ENCODE measurements at places on chromosomes 16 and 17.
A peak's percentile ranks its signal among the peaks of the same experiment; 100 is the strongest.

DNA sequence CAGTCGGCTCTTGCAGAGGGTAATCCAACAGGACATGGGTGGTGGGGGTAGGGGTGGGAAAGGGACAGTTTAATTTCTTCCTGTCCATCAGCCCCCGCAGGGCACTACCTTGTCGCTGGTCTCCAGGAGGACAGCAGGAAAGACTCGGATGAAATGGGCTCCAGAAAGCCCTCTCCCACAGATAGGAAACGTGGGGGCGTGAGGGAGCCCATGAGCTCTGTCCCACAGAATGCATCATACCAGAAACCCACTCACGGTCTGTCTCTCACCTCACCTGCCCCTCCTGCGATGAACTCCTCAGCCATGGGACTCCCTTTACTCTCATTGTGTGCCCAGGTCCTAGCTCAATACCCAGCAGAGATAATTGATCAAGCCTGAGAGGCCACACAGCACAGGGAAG lies 240.1 kb downstream of the GSG1L start:
- no peak for DNase-seq

DNA sequence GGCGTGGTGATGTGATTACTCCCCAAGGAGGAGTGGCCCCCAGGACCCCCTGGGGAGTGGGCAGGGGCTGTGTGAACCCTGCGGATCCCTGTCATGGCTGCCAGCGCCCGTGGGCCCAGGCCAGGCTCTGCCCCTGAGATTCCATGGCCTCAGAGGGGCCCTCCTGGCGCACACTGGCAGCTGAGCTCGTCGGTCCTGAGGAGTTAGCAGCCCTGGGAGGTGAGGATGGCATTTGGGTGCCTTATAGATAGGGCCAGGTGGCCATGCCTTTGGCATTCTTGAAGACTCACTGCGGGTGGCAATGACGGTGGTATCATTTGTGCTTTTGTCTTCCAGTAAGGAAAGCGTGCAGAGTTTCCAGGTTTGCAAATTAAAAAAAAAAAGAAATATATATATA lies 146.8 kb upstream of the GSE1 start:
- DNase-seq = no peak

GRCh38 chr16:89357055-89357816 lies 133.1 kb downstream of the ANKRD11 start:
- DNase-seq = no peak

- DNase-seq = no peak
These were observed 3.8 kb downstream of the OR4D2 start for GRCh38 chr17:58170622-58171021.

DNA sequence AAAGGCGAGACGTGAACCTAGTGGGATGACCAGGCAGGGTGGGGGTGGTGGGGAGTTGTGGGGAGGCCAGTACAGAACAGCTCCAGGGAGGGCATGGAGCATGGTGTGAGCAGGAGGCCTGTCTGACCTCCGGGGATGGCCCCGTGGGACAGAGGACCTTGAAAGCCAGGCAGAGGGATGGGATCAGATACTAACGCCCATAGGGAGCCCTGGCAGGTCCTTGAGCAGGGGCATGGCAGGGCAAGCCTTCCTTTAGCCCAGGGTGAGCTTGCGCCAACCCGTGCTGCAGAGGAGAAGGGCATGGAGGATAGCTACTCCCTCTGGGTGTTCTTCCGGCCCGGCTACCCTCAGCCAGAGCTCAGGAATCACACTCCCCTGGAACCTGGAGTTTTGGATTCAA lies 35.3 kb downstream of the TMEM235 start:
- no peak for DNase-seq

DNA sequence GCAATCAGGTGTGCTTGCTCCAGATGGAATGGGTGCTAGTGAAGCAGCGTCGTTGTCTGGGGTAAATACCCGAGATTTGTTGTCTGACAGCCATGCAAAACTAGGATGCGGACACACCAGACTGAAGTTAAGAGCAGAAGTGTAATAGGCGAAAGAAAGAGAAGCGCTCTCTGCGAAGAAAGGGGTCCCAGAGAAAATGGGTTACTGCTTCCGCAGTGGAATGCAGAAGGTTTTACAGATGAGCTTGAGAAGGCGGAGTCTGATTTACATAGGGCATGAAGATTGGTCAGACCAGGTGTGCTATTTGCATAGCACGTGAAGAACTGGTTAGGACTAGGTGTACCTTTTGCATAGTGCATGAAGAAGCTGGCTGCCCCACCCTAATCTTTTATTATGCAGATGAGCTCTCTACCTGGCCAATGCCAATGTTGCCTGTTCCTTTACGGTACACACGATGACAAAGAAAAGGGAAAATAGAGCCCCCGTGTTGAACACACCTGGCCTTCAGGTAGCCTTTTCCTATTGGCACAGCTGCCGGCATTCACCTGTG lies 32.0 kb upstream of the SNN start:
- DNase-seq = no peak

DNA sequence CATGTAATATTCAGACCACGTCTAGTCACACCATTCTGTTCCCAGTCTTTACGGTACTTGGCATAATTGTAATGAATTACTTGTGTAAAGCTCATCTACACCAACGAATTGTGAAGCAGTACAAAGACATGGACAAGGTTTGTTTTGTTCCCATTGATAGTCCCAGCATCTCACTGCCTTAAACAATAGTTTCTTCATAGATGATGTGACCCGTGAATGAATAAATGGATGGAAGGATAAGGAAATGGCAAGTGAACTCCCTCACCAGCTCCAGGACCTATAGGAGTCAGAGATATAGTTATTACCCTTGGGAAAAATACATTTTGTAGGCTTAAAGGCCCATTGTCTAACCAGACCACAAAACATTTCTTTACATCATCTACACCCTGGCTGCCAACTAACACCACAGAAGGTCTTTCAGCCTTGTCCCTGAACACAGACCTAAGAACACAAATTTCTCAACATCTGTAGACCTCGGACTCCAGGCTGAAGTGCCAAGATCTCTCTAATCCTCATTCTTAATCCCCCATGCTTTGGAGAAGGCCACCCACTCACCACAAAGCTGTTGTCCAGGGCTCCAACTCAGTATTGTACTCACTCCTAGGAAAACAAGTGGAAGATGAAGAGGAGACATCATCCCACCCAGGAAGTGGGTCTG lies 38.2 kb downstream of the MAF start:
- no peak for DNase-seq

GRCh38 chr17:82323514-82324234 lies 6.3 kb upstream of the CD7 start:
- DNase-seq = no peak

GRCh38 chr17:40608061-40608581 lies 39.5 kb downstream of the SMARCE1 start:
- no peak for DNase-seq

DNA sequence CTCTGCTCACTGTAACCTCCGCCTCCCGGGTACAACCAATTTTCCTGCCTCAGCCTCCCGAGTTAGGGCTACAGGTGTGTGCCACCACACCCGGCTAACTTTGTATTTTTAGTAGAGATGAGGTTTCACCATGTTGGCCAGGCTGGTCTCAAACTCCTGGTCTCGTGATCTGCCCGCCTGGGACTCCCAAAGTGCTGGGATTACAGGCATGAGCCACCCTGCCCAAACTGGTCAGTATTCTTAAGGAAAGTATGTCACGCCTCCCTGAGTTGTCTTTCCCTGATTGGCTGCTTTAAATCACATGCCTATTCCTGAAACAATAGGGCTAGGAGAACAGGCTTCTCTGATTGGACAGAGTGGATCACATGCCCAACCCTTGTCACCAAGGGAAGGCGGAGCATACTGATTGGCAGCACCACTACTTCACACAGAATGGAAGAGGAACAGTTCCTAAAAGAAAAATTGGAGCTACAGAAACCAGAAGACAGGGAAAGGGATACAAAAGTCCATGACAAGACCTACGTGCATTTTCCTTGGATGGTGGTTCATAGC lies 17.6 kb upstream of the CYB5B start:
- DNase-seq = peak; percentile 65

DNA sequence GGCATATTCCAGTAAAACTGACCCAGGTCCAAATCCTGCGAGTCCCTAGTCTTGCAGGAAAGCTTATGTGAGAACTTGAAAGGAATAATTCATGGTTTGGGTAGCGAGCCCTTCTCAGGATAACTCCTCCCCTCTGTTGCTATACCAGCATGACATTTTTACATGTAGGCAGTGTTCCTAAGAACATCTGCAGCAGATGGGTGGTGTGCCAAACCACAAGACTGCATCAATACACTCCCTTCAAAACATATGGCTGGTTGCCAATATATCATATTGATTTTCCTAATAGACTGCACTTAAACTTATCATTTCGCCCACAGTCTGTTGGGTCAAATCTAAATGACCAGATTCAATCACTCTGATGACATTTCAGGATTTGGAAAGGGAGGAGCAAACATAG lies 19.9 kb downstream of the PSME3IP1 start:
- DNase-seq = no peak

GRCh38 chr17:10435096-10435495 lies 13.3 kb upstream of the MYH8 start:
- no peak for DNase-seq

DNA sequence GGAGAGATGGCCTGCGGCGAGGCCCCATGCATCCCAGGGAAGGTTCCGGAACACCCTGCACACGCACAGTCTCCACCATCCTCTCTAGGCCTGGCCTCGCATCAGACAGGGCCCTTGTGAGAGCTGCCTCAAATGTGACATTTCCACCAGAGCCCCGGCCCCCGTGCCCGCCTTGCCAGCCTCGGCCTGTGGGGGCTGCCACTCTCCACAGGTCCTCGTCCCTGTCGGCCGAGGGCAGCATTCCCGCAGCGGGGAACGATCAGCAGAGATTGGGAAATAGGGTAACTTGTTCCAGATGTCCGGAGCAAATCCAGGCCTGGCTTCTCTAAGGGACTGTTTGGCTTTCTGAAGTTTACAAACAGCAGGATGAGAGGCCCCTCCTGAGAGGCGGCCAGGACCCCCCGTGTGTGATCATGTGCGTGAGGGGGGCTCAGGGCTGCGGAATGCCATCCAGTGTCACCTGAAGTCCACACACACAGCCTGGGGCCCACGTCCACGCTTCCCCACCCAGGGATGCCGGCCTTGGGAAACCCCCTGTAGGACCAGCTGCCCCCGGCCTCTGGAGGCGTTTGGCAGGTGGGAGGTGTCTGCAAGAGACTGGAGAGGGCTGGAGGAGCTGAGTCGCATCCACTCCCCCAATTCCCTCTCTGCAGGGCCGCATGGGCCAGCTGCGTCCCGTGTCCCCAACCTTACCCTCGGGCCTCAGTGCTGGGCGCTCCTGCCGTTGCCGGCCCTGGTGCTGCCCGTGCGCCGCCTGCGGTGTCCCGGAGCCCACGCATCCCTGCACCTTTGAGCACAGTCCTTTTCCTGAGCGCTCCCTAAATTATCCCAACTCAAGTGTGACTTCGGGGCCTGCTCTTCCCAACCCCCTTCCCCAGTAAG lies 70.4 kb downstream of the ZDHHC7 start:
- no peak for DNase-seq

- no peak for DNase-seq
These were observed 5.6 kb downstream of the TP53I13 start for GRCh38 chr17:29573871-29574731.

GRCh38 chr17:66191593-66192377 lies at the start of gene CEP112:
Gene CEP112, minus strand, starts transcription at chr17:66192133.
- peak; percentile 86 for DNase-seq

- no peak for DNase-seq
These were observed 115.0 kb upstream of the ADAMTS18 start for GRCh38 chr16:77549876-77550275.

DNA sequence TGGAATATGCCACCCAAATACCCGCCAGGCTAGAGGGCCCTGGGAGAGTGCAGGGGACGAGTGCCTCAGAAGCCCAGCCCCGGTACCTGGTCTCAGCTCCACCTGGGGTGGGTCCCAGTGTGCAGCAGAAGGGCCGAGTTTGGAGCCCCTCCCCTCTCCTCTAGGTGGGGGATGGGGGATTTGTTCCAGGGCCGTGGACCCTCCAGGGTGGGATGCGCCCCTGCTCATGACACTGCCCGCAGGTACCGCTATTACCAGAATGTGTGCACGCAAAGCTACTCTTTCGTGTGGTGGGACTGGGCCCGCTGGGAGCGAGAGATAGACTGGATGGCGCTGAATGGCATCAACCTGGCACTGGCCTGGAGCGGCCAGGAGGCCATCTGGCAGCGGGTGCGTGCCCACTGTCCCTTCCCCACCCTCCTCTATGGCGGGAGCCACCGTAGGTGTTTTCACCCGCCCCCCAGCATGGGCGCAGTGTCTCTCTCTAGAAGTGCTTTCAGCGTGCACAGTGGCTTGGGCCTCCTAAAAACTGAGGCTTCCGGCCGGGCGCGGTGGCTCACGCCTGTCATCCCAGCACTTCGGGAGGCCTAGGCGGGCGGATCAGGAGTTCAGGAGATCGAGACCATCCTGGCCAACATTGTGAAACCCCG lies 1.2 kb downstream of the NAGLU start:
- no peak for DNase-seq

- DNase-seq = no peak
These were observed 146.1 kb upstream of the NLRP1 start for GRCh38 chr17:5730373-5730772.

DNA sequence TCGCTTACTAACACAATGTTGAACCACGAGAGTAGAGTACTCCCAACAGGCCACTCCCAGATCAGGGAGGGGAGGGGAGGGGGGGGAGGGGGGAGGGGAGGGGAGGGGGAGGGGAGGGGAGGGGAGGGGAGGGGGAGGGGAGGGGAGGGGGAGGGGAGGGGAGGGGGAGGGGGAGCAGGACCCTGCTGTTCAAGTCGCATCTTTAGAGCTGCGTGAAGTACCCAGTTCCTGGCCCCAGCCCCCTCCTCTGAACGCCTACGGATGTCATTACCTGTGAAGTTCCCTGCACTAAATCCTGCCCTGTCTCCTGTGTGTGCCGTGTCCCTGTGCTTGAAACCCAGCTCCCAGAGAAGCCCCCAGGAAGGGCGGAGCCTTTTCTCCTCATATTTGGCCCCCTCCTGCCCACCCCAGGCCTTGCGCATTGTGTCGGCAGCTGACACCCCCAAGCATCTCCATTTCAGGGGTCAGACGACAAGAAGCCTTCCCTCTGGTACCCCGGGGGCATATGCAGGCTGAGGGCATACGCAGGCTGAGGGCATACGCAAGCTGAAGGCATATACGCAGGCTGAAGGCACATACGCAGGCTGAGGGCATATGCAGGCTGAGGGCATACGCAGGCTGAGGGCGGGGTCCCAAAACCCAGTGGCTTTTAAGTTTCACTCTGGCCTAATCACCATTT lies 330.2 kb downstream of the C16orf95 start:
- DNase-seq = no peak

GRCh38 chr17:67461228-67461780 lies 84.2 kb downstream of the PITPNC1 start:
- no peak for DNase-seq
